ENCODE measurements at places on chromosomes 12 and 14.

- peak; percentile 2 for DNase-seq
Measured at GRCh38 chr14:25132732-25133422, 82.9 kb upstream of the STXBP6 start.

DNA sequence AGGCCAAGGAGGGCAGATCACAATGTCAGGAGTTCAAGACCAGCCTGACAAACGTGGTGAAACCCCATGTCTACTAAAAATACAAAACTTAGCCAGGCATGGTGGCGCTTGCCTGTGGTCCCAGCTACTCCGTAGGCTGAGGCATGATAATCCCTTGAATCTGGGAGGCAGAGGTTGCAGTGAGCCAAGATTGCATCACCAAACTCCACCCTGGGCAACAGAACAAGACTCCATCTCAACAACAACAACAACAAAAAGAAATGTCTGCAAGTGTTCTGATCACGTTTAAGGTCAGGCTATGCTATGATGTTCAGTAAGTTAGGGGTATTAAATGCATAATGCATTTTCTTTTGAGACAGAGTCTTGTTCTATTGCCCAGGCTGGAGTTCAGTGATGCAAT lies 6.7 kb upstream of the PLD4 start:
- DNase-seq = no peak

DNA sequence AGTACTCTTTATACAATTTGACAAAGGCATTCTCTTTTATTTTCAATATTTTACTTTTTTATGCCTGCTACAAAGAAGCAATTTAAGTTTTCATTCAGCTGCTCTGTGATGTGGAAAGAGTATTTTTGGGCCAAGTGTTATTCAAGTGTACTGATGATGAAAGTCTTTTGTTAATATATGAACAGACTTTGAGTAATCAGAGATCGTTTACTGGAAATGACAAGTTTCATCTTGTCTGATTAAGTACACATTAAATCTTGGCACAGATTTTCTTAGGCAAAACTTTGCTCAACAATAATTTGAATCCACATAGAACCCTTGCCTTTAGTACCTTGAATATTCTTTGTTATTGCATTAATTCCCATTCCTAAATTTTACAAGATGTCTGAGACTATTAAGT lies 13.3 kb upstream of the PZP start:
- no peak for DNase-seq

DNA sequence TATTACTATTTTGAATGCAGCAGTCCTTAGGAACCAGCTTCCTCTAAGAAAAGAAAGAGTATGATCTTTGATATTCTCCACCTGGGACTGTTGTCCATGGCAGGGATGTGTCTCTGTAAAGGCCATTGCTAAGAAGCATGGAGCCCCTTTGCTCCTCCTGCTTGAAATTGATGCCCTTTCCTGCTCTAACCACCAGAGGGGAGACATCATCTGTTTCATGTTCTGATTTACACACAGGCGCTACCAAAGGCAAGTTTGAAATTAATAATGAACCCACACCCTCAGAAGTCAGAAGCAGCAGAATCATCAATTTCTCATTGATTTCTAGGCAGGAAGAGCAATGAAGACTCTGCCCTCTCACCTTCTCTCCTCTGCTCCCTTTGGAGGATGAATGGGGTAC lies 253.8 kb downstream of the RMST start:
- DNase-seq = no peak

- DNase-seq = no peak
Measured at GRCh38 chr12:4212845-4213244, 60.7 kb upstream of the CCND2 start.

GRCh38 chr12:753611-754472 lies 1.5 kb downstream of the WNK1 start:
- peak; percentile 20 for DNase-seq

- no peak for DNase-seq
Measured at GRCh38 chr14:68442828-68443629, 349.8 kb downstream of the ZFP36L1 start.

- DNase-seq = no peak
Measured at GRCh38 chr14:89004166-89004565, 179.7 kb downstream of the TTC8 start.

- no peak for DNase-seq
Measured at GRCh38 chr12:22335794-22336166, 1.3 kb upstream of the ST8SIA1 start.

DNA sequence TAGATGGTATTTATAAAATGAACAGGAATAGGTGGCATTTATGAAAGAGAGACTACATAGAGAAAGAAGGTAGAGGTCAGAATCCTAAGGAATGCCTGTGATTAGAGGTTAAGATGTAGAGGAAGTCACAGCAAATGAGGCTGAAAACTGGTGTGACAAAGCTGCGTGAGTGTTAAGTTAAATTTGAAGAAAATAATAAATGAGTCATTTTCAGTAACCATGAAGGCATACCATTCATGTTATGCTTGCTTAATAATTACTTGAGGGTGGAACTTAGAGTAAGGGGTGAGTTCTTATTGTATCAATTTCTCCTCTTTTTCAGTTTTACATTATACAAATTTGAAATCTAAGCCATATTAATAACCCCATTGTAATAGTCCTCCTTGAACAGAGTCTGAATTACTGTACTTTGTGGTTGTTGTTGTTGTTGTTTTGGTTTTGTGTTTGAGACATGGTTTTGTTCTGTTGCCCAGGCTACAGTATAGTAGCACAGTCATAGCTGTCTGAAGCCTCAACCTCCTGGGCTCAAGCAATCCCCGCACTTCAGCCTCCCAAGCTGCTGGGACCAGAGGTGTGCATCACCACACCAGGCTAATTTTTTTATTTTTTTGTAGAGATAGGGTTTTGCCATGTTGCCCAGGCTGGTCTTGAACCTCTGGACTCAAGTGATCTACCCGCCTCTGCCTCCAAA lies 761.5 kb downstream of the GALC start:
- DNase-seq = no peak

DNA sequence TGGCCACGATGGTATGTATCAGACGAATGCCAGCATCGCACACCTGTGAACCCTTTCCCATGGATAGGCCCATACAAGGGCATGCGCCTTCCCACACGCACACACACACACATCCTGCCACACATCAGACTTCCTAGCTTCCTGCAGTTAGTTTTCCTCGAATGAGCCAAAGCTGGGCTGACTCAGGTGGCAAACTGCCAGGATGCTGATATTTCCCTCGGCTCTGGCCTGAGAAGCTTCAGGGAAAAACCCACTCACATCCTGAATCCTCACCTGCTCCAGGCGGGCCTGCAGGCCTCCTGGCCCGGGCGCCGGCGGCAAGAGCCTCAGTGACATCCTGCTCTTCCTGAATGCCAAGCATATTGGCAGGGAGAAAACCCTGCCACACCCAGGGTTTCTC lies 22.4 kb downstream of the CALM1 start:
- no peak for DNase-seq

GRCh38 chr12:121227294-121227693 lies 17.4 kb downstream of the P2RX4 start:
- no peak for DNase-seq

- no peak for DNase-seq
Measured at GRCh38 chr12:30567082-30567481, 128.6 kb downstream of the IPO8 start.

- DNase-seq = no peak
Measured at GRCh38 chr12:38161123-38162000, 155.2 kb upstream of the ALG10B start.

GRCh38 chr12:106910202-106910601 lies 45.5 kb upstream of the TMEM263 start:
- no peak for DNase-seq

DNA sequence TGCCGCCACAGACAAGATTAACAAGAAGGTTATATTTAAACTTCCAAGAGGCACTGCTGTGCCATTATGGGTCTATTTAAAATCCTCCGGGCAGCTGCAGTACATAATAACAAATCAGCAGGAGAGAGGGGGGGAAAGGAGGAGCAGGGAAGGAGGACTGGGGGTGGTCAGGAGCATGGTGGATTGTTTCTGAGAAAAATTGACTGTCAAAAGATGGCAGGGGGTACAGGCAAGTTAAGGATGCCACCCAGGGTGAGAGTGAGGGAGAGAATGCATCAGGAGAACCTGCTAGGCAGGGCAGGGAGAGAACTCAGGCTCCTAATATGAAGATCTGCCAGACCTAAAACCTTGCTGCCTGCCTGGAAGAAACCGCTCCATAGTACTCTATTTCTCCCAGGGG lies 181.8 kb downstream of the GRIN2B start:
- DNase-seq = no peak

DNA sequence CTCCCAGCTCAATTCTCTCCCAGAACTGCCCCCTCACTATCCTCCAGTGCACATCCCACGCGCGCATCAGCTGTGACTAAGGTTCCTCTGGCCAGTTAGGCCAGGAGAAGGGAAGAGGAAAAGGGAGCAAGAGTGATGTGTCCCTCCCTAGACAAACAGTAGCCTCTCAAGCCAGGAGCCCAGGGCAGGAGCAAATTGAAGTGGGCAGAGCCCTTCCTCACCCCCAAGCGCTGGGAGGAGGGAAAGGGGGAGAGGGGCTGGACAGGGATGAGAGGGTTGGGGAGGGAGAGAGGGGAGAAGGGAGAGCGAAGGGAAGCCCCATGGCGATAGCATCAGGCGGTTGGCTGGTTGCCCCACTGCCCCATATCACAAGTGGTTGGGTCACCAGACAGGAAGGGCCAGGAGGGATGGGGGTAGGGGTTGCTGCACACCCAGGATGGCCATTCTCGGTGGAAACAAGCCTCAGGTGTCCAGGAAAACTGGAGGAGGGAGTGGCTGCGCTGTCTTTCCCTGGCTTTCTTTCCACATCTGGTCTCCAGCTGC lies 1.1 kb downstream of the CD63 start:
- no peak for DNase-seq

GRCh38 chr12:115230606-115231005 lies 546.6 kb upstream of the TBX3 start:
- no peak for DNase-seq

DNA sequence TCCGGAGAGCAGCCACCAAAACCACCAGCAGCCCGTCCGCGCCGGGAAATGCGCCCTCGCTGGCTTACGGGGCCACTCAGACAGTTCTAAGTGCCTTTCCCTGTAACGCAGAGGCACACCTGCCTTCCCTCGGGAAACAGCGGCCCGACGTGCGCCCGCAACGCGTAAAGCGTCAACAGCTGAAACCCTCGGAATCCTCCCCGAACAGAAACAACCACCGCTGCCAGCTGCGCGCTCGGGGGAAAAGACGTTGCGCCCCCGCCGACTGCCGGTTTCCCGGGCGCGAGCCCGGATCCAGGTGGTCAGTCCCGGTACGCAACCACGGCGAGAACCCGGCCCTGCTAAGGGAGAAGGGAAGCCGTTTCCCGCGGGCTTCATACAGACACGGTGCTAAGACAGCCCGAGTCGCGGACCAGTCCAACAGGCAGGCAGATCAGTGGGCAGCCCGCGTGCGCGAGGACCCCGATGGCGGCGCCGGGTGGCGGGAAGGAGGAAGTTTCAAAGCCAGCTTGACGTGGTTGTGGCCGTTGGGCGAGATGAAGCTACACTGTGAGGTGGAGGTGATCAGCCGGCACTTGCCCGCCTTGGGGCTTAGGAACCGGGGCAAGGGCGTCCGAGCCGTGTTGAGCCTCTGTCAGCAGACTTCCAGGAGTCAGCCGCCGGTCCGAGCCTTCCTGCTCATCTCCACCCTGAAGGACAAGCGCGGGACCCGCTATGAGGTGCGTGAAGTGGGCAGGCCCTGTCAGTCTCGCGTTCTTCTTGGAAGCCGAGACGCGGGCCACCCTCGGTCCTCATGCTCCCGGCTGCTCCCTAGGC lies at the start of gene LRR1:
Gene LRR1, plus strand, starts transcription at position 456 of the 816 bp plus-strand sequence. Its CDS starts 81 bp downstream, at position 537.
- DNase-seq = peak; percentile 64

- no peak for DNase-seq
Measured at GRCh38 chr14:57632649-57633048, 139.0 kb upstream of the CCDC198 start.

- DNase-seq = peak; percentile 96
Measured at GRCh38 chr12:53727310-53728041, at the start of gene CALCOCO1. Gene CALCOCO1 (minus strand): TSS chr12:53727452. CDS start chr12:53725242, 2,210 bp downstream.

- no peak for DNase-seq
Measured at GRCh38 chr14:67425608-67426007, 13.6 kb upstream of the PLEK2 start.

- DNase-seq = no peak
Measured at GRCh38 chr12:116971222-116971621, 60.5 kb downstream of the FBXW8 start.

DNA sequence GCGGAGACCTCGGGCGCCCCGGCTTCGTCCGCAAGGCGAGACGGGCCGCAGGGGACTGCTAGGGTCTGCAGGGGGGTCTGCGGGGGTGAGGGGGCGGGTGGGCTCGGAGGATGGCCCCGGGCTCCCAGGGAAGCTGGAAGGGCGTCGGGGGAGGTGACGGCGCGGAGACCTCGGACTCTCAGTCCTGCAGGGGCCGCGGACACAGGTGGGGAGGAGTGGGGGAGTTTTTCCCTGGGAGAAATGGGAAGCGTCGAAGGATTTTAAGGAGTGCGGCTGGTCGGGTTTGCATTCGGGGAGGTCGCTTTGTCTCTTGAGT lies 25.9 kb downstream of the ZBTB42 start:
- DNase-seq = no peak

DNA sequence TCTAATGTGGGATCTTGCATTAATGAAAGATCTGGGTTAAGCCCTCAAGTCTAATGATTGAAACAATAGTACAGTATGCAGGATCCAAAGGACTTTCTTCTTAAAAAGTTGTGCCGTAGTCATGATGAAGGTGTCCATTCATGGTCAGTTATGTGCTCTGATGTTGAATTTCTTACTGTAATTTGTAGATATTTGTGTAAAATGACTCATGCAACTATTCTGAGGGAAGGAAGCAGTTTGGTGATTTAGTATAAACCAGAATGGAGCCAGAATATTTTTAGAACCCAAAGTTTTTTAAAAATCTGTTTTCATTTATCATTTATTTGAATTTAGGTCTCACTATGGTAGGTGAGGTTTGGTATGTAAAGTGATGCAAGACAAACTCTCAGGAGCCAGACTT lies 151.2 kb downstream of the AKAP6 start:
- DNase-seq = no peak

DNA sequence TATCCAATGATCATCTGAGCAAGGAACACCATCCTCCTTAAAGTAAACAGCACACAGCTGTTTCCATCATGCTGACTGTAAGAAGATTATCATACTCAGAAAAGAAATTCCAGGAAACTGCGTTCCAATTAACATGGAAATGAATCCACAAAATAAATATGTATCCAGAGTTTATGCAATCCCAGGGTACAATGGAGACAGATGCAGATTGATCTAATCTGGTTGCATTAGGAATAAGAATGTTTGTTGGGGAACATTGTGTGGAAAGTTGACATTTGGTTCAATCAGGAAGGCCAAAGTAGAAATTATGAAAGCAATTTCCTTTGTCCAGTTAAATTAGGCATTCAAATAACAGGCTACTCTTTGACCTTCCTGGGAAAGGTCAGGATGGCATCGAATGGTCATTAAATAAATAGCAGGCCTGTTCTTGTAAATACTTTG lies 236.9 kb upstream of the AMIGO2 start:
- DNase-seq = no peak

GRCh38 chr12:32756476-32757066 lies 874 bp upstream of the YARS2 start:
- DNase-seq = no peak
